Suppressor macrophage treated with lipopolysaccharide for 1 hour (primary cell): ENCODE measurements at places on chromosomes 13 and 19.

DNA sequence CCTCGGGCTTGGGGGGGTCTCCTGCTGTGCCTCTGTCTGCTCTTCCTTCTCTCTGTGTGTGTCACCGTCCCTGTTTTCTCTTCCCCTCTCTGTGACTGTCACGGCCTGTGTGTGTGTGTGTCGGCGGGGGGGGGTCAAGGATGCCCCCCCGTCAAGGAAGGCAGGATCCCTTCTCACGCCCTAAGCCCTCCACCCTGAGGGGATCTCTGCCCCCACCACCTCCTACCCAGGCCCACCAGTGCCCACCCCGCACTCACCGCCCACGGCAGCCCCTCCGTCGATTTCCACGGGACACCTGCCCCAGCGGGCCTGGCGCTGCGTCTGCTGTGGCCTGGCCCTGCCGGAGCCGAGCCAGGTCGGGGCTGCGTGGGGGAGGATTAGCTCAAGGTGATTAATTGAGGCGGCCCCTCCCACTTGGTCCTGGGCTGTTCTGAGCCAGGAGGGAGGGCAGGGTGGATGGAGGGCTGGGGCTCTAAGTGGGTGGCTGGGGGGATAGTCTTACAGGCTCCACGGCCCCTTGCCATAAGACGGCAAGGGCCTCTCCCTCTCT is at the start of gene RAX2:
RAX2 (minus strand) TSS at position 323 of the 550 bp plus-strand sequence. CDS start 486 bp downstream, outside the sequence.
- no peak for DNase-seq

DNA sequence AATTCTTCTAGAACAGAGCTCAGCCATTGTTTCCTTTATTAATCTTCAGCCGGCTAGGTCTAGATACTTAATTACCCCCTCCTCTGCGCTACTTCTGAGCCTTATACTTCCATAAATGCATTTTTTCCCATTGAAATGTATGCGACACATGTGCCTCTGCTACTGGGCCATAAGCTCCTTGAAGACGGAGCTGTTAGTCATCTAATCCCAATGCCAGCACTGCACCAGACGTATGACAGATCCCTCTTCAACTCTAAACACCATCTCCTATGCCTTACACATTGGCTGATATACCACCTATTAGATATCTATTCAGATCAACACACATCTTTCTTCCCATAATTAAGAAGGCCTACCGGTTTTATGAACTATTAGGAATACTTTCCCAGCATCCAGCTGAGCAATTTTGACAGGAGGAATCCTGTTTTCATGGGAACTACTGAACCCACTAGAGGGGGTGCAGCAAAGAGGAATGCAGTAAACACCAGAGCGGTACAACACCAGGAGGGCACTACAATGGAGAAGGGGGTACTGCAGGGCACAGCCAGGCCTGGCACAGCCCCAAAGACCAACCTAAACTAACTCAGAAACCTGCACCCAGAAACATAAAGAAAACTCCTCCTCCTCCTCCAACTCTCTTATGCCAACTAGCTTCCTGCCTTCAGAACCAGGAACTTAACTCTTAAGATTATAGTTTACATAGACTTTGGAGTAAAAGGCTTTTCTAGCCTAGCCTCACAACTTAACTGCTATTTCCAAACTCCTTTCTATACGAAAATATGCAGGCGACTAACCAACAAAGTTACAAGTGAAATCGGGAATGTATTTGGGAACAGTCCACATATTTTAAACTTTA is 18.7 kb downstream of the STK24 start:
- DNase-seq: no peak

DNA sequence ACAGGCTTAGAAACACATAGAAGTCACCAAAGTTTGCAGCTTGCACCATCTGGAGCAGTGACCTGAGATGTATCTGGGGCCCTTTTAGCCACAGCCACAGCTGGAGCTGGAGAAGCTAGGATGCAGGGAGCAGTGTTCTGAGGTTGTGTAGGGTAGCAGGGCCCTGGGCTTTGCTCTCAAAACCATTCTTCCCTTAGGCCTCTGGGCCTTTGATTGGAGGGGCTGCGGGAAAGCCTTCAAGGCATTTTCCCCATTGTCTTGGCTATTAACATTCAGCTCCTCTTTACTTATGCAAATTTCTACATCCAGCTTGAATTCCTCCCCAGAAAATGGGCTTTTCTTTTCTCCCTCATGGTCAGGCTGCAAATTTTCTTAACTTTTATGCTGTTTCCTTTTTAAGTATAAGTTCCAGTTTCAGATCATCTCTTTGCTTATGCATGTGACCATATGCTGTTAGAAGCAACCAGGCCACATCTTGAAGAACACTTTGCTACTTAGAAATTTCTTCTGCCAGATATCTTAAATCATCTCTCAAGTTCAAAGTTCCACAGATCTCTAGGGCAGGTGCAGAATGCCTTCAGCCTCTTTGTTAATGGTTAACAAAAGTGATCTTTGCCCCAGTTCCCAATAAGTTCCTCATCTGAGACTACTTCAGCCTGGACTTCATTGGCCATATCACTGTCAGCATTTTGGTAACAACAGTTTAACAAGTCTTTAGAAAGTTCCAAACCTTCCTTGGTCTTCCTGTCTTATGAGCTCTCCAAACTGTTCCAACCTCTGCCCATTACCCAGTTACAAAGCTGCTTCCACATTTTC is 48.5 kb downstream of the NBEA start:
- no peak for DNase-seq

DNA sequence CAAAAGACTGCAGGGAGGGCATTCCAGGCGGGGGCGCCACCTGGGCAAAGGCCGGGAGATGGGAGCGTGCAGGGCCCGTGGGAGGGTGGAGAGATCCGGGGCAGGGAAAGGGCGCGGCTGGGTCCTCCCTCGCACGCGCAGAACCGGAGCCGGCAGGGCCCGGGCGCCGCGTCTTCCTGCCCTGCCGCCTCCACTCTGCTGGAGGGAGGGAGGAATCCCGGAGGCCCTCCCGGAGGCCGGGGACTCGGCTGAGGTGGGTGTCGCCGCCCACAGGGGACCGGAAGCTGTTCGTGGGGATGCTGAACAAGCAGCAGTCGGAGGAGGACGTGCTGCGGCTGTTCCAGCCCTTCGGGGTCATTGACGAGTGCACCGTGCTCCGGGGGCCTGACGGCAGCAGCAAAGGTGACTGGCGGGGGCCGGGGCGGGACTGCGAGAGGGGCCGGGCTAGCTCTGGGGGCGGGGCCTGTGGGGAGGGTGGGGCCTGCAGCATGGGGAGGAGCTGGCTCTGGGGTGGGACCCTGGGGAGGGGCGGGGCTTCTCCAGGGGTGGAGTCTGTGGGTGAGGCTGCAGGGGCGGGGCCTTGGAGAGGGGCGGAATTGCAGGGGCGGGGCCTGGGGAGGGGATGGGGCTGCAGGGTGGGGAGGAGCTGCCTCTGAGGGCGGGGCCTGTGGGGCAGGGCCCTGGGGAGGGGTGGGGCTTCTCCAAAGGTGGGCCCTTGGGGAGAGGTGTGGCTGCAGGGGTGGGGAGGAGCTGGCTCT is 51.3 kb downstream of the CELF5 start:
- DNase-seq: peak; percentile 64

GRCh38 chr13:35784286-35784951 is 307.9 kb upstream of the MAB21L1 start:
- DNase-seq: no peak

DNA sequence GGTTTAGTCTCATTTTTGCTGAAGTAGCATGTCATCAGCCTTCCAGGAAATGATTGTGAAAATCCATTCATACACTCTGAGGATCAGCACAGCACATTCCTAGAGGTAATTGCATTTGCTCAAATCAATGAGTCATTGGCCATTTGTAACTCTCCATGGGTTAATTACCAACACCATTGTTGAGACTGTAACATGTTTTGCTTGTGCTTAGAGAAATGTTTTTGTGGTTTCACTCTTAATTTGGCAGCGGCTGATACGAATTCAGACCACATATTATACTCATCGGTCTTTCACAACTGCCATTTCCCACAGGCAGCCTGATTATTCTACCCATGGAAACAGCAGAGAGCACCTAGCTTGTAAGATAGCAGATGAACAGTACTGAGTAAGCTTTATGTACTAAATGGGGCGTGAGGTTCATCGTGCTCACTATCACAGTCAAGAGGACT is 110.3 kb downstream of the NHLRC3 start:
- DNase-seq: no peak

DNA sequence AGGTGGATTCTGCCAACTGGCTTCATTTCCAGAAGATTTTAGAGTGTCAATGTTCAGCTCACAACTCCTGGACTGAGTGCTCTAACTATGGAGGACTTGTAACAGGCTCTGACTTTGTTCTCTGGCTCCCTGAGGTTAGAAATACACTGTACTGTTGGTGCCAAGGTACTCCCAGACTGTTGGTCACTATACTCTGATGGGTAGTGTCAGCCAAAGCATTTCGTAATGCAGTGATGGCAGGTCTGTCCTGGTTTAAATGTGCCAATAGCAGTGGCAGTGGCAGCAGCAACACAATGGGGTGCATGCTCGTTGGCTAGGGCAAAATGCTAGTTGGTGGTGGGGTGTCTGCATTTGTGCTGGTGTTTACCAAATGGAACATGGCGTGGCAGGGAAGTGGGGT is 472.2 kb downstream of the TDRD3 start:
- DNase-seq: no peak

DNA sequence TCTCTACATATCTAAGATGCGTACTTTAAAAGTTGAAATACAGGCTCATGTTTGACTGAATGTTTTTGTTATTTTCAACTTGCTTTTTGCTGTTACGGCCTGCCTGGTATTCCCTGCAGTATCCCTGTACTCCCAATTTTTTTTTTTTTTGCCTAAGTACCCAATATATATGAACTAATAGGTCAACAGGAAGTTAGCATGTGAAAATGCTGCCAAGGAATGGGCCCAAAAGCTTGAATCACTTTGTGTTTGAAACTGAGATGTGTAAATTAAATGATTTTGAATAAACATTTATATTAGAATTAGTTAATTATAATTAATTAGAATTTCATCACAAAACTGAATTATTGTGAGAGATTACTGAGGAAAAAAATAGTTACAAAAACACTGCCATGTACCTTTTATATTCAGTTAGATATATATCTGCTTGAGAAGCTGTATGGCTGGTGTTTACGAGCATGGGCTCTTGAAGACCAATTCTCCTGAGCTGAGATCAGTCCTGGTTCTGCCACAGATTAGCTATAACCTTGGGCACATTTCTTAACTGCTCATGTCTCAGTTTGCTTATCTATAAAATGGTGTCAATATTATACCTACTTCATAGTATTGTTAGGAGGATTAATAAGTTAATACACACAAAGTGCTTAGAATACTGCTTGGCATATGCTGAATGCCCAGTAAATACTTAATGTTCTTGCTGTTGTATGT is 16.0 kb downstream of the TDRD3 start:
- no peak for DNase-seq

- no peak for DNase-seq
Measured at GRCh38 chr13:106874323-106874722, 306.4 kb upstream of the ARGLU1 start.

DNA sequence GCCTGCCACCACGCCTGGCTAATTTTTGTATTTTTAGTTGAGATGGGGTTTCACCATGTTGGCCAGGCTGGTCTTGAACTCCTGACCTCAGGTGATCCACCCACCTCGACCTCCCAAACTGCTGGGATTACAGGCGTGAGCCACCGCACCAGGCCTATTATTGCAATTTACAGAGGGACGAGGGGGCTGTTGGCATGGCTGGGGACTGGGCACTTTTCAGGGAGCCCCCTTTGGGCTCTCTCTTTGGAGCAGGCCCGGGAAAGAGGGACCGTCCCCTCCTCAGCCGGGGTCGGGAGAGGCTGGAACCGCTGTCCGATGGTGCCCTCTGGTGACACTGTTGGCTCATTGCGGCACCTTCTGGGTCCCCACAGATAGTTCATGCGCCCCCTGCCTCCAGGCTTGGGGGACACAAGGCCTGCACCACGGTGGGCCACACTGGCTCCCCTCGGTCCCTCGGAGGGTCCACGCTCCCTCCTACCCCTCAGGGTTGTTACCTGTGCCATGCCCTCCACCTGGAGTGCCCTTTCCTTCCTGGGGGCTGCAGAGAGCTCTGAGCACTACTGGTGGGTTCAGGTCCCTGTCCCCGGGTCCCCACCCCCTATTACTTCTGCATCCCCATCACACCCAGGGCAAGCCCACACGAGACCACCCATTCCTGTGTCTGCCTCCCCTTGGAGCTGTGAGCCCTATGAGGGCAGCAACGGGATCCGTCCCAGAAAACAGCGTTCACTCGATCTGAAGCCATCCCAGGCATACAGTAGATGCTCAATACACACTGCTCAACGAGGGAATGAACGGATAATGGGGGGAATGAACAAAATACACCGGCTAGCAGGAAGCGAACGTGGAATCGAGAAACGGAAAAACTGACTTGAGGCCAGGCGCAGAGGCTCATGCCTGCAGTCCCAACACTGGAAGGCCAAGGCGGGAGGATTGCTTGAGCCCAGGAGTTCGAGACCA is 12.5 kb downstream of the FEM1A start:
- peak; percentile 77 for DNase-seq
